ENCODE measurements at places on chromosomes 5 and 9. TPM values are rescaled to one million over a fixed set of nuclear protein-coding genes. Genes with fewer than 3 reads are reported as not detected.

DNA sequence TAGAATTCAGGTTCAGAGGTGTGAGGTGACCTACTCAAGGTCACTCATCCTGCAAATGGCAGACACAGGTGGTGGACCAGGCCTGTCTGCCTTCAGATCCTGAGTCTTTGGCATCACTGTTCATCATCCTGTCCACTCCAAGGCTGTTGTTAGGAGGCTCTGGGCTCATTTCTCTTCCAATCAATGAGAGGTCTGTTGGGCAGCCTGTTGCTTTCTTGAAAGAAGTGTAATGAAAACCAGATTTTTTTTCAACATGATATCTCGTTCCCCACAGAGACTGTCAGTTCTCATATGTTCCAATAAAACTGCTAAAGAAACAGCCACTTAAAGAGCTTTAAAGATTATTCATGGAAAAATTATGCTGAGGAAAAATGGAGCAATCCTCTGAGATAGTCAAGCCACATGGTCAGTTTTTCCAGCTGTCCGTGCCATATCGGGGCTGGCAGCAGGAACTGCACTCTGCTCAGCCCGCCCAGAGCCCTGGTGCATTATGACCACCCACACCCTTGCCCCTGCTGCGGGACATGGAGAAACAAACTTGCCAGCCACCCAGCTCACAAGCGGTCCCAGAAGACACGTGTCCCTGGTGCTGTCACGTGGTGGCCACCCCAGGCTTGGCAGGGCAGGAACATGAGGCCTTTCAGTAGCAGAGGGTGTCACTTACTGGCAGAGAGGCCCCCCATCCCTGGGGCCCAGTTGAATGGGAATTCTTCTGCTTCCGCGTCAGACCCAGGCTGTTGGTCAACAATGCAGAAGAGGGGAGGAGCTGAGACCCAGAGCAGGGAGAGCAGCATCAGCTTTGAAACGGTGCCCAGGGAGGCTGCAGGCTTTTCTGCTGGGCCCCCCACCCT is 63.7 kb upstream of the ANGPTL2 start:
- DNase-seq = peak; percentile 98

RANBP17 gene
- 16.8 TPM for total RNA-seq

LRRC26 gene
- total RNA-seq = not detected

GRCh38 chr9:99474186-99474585 is 252.1 kb downstream of the SEC61B start:
- DNase-seq = no peak

RORB gene
- 0.04 TPM for total RNA-seq
